Esophagus mucosa (tissue), 1 donor: ENCODE measurements at places on chromosomes 6 and 20. TPM values are rescaled to one million over a fixed set of nuclear protein-coding genes. Genes with fewer than 3 reads are reported as not detected.

The CD93 gene
- total RNA-seq: 7.9 TPM

The DOK5 gene
- total RNA-seq: 0.12 TPM

The EDEM2 gene
- total RNA-seq: 13.7 TPM

The OR2B6 gene
- not detected for total RNA-seq

The GPX5 gene
- not detected for total RNA-seq

The KCNB1 gene
- 0.52 TPM for total RNA-seq

The GJA1 gene
- total RNA-seq: 116 TPM

The MGME1 gene
- total RNA-seq: 12.8 TPM

The SLC17A1 gene
- not detected for total RNA-seq

The HLA-DPA1 gene
- total RNA-seq: 12.7 TPM

The SLC17A2 gene
- total RNA-seq: not detected

The PNLDC1 gene
- not detected for total RNA-seq

The FBXO5 gene
- total RNA-seq: 6.5 TPM

The ATP9A gene
- total RNA-seq: 29.3 TPM

The BIRC7 gene
- not detected for total RNA-seq

The LHFPL5 gene
- total RNA-seq: not detected

The SLC22A1 gene
- total RNA-seq: 0.44 TPM

The HCK gene
- total RNA-seq: 2.9 TPM

The DEFB124 gene
- not detected for total RNA-seq
